ENCODE measurements at places on chromosomes 7 and 10.

DNA sequence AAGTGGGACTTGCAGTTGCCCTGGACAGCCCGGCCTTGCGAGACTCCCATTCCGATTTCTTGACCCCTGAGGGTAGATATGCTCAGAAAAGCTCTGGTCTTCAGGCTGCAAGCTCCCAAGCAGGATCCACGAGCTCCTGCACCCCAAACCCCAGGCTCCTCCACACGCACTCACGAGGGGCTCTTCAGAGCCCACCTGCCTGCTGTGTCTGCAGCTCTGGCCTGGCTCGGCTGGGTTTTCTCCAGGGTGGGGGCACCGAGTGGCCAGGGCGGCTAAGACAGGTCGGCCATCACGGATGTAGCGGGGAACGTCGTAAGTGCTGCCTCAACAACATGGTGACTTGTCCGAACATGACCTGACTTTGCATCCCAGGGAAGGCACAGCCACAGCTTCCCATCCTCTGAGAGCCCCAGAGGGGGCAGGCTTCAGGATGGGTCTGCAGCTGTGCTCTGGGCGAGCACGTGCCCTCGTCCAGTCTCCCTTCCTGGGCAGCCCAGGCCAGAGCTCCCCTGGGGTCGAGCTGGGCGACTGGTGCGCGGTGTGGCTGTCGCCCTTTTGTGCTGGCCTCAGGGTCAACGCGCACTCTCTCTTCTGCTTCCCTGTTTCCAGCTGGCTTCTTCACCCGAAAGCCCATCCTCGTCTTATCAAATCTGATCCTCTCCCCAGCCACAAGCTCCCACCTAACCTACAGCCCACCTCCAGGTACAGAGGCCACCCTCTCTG lies 415.3 kb downstream of the DNAJB6 start:
- no peak for DNase-seq

DNA sequence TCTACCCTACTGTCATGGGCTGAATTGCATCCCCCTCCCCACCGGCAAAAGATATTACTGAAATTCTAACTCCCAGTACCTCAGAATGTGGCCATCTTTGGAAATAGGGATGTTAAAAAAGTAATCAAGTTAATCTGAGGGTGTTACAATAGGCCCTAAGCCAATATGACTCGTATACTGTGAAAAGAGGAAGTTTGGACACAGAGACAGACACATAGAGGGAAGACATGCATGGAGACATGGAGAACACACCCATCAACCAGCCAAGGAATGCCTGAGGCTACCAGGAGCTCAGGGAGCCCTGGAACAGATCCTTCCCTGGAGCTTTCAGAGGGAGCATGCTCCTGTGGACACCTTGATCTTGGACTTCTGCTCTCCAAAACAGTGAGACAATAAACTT lies 138.2 kb upstream of the ADO start:
- DNase-seq = no peak

DNA sequence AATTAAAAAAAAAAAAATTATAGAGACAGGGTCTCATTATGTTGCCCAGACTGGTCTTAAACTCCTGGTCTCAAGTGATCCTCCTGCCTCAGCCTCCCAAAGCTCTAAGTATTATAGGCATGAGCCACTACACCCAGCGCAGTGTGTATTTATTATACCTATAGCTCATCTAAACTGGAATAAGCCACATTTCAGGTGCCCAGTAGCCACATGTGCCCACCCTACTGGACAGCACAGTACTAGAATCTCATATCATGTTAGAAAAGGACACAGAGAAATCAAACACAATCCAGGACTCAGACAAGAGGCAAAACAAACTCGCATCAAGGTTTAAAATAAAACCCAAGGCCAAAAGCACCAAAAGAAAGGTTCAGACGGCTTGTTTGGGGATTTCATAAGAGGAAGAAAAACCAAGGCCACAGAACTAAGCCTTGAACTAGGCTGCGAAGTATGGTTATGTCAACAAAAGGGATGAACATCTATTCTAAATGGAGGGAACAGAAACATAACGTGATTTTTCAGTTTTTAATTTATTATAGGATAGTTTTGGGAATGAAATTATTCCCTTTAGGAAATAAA lies 32.3 kb downstream of the SLC16A9 start:
- DNase-seq = no peak

- DNase-seq = no peak
Measured at GRCh38 chr10:8563478-8563877, 509.0 kb downstream of the GATA3 start.

GRCh38 chr10:81900989-81901388 lies 26.0 kb downstream of the NRG3 start:
- no peak for DNase-seq

DNA sequence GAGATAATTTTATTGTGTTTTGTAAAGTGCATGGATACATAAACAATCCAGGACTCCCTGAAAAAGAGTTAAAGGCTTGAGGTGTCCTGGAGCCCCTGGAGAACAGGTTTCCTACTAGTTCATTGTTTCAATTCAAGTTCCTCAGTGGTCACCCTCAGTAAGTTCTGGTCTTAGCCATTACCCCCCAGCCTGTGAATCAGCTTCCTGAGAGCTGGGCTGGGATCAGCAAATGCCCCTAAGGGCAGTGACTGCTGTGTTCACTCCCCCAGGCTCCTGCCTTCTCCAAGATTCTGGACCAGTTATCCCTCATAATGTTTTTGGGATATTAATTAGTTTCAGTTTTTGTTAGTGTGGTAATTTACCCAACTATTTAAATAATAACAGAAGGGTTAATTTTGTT lies 151.6 kb upstream of the PRSS58 start:
- DNase-seq = no peak

Data from amygdala (tissue), 56 donors.